ENCODE measurements at places on chromosomes 7 and 10.

GRCh38 chr7:611281-611810, 91.7 kb upstream of the PDGFA start:
- DNase-seq = no peak

DNA sequence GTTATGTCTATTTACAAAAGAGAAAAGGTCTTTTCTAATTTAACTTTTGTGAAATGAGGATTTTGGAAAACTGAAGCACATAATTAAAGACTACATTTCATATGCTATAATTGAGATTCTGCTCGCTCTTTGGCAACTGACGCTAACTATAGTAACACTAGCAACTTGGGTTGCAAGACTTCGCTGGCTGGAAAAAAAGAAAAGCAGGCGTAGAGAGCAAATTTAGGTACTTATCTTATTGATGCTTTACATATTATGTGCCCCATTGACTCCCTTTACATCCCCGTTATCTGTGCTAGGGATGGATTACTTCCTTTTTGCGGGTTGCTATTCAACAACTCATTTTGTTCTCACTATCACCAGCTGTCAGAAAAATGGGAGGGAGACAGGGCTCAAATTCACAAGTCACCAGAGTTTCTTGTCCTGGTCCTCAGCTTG, 10.5 kb downstream of the SEMA3C start:
- DNase-seq = no peak

GRCh38 chr10:69826789-69827554, 25.3 kb downstream of the COL13A1 start:
- no peak for DNase-seq

- no peak for DNase-seq
These were observed 109.5 kb downstream of the DNAJB6 start for GRCh38 chr7:157446322-157446721.

DNA sequence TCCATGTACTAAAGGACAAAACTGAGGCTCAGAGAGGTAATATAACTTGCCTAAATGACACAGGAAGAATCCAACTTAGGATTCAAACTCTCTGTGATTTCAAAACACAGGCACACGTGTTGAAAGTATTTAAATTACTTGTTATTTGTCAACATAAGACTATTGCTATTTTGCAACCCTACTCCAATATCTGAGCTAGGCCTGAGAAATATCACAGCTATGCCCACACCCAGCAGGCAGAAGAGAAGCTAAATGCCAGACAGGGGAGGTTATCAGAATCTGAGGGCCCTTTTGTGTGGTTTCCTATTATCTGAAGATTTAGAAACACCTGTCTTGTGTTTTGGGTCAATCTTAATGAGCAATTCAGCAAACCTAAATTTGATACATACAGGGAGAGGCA, 204.3 kb downstream of the ANK3 start:
- no peak for DNase-seq

- DNase-seq = no peak
These were observed 4.9 kb upstream of the ZMIZ1 start for GRCh38 chr10:79063661-79064492.

GRCh38 chr10:91317541-91317940, 92.6 kb upstream of the HECTD2 start:
- no peak for DNase-seq

DNA sequence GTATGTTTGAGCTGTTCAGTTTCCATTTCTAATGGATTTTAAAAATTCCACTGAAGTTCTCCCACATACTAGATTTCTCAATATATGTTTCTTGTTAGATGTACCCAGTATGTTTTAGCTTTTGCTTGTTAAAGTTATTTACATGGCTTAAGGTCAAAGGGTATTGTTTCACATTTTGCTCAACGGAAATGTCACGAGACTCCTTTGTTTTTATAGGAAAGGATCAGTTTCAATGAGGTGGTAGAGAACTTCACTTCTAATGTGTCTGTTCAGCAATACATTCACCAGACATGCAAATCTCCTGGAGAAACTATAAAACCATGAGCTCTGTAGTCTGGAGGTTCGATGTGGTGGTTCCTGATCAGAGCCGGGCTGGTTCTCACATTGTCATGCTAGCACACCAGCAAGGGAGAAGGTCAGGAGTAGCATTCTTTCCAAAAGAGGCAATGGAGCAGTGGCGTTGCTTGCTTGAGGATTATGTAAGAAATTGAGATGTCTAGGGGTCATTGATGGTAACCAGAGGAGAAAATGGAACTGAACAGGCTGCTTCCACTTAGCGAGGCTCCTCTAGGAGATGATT, 114.0 kb downstream of the RAB18 start:
- no peak for DNase-seq

DNA sequence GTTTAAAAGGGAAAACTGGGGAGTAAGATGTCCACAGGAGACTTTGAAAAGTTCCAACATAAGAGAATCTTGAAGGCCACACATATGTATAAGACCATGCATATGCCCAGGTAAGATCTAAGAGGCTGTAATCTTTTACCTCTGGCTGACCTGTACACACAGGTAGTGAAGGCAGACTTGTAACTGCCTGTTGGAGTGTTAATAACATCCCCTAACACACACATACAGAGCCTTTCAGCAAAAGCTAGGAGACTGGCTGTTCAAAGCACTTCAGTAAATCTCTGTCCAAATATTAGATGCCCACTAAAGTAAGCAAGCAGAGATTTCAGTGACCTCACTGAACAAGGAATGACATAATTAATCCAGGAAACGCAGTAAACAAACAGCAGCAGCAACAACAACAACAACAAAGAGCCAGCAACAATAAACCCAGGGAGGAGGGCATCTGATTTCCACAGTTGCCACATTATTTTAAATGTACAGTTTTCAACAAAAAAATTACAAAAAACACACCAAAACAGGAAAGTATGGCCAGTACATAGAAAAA, 15.0 kb downstream of the CYP51A1 start:
- no peak for DNase-seq

All from activated T-cell treated with anti-CD3 and anti-CD28 coated beads for 24 hours (primary cell).